ENCODE measurements at places on chromosomes 7 and 10.

- no peak for DNase-seq
These were observed 244.5 kb upstream of the ETV1 start for GRCh38 chr7:14233868-14234369.

DNA sequence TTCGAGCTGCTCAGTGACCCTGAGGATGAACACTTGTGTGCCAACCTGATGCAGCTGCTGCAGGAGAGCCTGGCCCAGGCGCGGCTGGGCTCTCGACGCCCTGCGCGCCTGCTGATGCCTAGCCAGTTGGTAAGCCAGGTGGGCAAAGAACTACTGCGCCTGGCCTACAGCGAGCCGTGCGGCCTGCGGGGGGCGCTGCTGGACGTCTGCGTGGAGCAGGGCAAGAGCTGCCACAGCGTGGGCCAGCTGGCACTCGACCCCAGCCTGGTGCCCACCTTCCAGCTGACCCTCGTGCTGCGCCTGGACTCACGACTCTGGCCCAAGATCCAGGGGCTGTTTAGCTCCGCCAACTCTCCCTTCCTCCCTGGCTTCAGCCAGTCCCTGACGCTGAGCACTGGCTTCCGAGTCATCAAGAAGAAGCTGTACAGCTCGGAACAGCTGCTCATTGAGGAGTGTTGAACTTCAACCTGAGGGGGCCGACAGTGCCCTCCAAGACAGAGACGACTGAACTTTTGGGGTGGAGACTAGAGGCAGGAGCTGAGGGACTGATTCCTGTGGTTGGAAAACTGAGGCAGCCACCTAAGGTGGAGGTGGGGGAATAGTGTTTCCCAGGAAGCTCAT is 1.1 kb downstream of the DDIT4 start:
- DNase-seq, result no peak

DNA sequence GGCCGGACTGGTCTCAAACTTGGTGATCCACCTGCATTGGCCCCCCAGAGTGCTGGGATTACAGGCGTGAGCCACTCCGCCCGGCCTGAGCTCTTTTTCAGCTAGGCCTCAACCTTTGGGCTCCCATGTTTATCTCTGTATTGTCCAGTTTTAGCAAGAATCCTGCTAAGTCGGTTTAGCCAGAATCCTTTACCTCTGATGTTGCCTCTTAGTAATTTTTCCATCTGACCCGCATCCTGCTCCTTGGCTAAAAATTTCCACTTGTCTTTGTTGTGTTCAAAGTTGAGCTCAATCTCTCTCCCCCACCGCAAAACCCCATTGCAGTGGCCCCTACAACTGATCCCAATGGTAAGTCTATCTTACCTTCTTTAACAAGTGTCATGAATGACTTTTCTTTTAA is 20.7 kb upstream of the ST7 start:
- no peak for DNase-seq

GRCh38 chr10:50982989-50983388 is 91.3 kb upstream of the PRKG1 start:
- DNase-seq, result no peak

GRCh38 chr7:34761627-34762026 is 103.6 kb downstream of the NPSR1 start:
- no peak for DNase-seq

GRCh38 chr10:114957673-114958072 is 19.7 kb downstream of the TRUB1 start:
- no peak for DNase-seq

GRCh38 chr7:155340071-155340531 is 42.4 kb downstream of the INSIG1 start:
- no peak for DNase-seq

DNA sequence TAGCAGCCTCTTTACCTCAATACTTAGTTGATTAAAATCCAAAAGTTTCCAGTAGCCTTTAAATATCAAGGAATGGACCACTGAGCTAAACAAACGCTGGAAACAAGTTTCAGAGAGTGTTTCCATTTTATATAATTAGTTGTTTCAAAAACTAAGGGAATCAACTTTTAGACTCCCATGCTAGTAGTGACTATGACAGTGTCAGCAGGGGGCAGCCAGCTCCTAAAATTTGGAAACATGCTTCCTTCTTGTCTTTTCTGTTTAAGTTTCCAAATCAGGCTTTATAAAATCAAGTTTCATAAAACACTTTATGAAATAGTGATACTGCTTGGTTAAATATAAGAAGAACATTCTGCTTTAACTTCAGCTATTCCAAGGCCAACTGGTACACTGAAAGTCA is 138.2 kb upstream of the TMEM229A start:
- no peak for DNase-seq

GRCh38 chr10:124403548-124403947 is 15.2 kb downstream of the OAT start:
- DNase-seq, result peak; percentile 61

DNA sequence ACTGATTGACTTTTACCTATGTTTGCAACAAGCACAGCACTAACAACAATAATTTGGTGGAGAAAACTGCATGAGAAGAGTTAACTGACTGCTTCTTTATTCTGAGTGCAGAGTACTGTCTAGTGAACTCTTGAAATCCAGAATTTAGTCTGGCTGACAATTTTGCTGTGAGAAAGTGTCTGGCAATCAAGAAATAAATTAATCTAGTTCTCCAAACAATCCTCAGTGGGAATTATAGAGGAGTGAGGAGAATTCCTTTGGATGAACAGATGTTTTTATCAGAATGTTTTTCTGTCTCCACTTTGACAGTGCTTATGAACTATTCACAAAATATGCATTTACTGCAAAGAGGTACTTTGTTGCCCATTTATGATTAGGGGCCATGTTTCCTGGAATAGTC is 694.9 kb upstream of the LRRN3 start:
- no peak for DNase-seq

DNA sequence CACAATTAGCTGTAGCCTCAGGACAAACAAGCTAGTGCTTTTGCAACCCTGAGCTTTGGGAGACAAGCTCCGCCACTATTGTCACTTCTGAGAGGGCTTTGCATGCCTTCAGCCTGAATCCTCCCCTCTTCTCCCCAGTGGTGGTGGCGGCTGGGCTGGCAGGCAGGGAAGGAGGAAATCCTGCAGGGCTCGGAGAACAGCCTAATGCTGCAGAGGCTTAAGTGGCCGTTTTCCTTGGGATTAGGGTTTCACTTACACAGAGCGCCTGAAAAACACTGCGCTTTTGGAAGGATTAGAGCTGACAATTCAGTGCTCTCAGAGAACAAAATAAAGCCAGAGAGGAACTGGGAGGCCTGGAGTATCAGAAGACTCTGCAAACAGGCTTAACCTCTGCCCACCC is 71.3 kb downstream of the PAX2 start:
- no peak for DNase-seq

DNA sequence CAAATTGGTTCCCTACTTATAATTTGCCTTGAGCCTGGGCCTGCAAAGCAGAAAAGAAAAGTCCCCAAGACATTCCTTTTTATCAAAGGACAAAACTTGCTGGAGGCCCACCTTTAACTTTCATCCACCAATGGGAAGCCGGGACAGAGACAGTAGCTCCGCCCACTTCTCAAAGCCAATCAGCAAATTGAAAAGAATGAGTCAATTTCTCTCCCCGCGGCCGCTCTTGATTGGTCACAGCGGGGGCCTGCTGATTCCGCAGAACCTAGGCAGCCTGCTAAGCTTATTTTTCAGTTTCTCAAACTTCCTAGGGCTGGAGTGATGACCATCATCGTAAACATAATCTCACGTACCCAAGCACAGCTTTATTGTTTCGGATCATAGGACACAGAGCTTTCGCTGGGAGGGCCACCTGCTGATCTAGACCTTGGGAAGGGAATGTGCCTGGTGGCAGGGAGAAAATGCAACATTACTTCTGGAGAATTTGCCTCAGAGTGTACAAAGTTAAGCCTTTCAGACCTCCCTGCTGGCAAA is at the start of gene SLC13A4:
TSS of gene SLC13A4 (minus strand) at position 51 of the 534 bp plus-strand sequence. CDS start 690 bp downstream, outside the sequence.
- DNase-seq, result no peak

- no peak for DNase-seq
These were observed 240.4 kb upstream of the LYZL1 start for GRCh38 chr10:29048506-29048905.

DNA sequence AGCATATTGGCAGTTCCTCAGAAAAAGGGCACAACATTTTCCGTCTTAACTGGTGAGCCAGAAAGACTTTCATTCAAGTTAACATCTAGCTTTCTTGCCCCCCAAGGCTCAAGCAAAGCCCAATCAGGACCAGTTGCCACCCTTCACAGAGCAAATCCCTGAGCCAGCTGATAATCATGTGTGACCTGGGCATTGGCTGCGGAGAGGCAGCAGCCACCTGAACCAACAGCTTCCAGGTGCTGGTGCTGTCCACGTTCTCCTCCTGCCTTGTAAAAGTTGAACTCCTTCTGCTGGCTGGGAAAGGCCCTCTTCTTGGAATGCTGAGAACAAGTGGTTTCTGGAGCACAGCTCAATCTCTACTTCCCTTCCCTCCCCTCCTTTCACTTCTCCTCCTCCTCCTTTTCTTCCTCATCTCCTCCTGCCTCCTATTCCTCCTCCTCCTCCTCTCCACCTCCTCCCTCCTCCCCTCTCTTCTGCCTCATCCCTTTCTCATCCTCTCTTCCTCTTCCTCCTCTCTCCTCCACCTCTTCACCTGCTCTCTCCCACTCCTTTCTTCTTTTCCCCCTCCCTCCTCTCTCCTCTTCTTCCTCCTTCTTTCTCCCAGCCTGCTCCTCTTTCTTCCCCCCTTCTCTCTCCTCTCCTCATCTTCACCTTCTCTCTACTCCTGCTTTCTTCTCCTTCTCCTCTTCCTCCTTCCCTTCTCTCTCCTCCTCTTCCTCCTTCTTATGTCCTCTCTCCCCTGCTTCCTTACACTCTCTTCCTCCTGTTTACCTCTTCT is 140.6 kb downstream of the JCAD start:
- no peak for DNase-seq

DNA sequence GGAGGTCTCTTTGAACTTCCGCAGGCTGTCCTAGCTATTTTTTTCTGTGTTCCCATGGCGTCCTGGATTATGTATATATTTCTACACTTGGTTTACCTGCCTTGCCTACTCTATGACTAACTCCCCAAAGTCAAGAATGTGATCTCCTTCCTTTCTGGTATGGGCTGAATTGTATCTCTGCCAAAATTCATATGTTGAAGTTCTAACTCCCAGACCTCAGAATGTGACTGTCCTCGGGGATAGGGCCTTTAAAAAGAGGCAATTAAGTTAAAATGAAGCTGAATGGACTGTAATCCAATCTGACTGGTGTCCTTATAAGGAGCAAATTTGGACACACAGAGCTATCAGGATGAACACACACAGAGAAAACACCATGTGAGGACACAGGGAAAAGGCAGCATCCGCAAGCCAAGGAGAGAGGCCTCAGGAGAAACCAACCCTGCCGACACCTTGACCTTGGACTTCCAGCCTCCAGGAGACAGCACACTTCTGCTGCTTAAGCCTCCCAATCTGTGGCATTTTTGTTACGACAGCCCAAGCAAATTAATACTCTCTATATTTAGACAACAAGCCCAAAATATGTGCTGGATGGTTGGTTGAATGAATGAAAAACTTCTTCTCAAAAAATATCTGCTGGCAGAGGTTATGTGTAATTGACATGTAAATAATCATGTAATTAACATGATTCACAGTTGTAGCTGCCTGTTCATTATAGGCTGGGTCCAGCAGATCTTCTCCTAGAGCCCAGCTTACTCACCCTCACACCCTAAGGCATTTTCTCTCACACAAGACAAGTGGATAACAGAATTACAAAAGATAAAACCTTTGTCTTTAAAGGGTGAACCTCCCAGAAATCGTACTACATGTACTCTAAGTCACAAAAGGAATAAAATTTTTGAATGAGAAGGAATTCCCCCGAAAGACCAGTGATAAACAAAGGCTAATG is 123.7 kb downstream of the CUBN start:
- no peak for DNase-seq

GRCh38 chr7:151415375-151416105 is 5.7 kb upstream of the WDR86 start:
- DNase-seq, result no peak

DNA sequence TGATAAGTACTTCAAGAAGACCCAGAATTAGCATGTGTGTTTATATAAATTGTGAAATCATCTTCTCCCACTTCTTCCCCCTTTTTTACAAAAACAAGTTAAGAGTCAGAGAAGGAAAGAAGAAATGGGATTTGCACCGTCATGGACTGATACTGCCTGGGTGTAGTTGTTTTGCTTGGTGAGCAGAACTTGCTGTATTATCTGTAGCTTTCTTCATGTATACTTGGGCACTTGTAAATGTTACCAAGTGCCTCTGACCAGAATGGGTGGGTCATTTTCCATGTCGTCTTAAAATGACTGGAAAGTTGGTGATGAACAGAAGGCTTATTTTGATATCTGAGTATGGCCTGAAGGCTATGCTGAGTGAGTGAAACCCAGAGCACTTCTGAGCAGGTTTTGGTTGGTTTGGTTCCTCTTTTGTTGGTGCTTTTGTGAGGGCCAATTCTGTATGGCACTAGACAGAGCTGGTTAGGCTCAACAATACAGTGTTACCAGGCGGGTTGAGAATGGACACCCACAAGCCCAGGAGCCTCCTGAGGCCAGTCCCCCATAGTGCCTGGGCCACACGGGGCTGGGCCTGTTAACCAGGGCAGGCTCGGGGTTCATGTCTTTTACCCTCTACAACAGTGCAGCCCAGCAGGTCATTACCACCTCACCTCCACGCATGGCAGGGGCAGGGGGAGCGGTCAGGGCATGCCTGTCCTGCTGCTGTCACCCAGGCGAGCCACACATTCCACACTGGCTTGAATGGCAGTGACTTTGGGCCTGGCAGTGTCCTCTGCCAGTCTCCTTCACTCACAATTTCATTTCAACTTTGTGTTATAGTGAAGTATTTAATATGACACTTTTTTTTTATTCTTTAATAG is 115.1 kb downstream of the CCNY start:
- DNase-seq, result no peak

DNA sequence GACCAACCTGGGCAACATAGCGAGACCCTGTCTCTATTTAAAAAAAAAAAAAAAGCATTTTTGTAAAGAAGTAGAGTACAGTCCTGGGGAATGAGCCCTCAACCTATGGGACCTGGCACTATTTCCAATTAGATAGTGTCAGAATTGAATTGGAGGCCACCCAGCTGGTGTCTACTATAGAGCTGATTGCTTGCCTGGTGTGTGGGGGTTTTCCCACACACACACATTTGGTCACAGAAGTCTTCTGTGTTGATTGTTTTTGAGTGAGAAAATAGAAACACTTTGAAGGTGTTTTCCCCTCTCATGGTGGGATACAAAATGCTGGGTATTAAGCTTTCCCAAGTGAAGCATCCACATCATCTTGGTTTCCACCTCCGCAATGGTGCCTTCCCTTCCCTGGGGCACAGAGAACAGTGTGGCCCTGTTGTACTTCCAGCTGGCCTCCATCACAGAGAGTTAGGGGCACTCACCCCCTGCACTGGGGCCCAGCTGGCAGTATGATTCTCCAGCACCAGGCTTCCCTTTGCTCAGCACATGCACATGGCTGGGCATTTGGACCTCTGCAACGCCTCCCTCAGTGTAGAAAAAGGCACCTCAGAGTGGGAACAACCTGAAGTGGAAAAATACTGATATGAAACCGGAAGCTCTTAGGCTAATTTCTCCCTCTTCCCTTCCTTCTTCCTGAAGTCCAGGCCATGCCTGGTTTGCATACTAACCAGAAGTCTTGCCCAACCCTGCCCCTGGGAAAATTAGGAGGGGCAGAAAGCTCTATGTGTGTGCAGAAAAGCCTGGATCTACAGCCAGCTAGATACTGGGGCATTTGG is 10.7 kb upstream of the NFKB2 start:
- no peak for DNase-seq

Data from pulmonary artery endothelial cell (primary cell).